ENCODE measurements at places on chromosomes 2 and 18.

DNA sequence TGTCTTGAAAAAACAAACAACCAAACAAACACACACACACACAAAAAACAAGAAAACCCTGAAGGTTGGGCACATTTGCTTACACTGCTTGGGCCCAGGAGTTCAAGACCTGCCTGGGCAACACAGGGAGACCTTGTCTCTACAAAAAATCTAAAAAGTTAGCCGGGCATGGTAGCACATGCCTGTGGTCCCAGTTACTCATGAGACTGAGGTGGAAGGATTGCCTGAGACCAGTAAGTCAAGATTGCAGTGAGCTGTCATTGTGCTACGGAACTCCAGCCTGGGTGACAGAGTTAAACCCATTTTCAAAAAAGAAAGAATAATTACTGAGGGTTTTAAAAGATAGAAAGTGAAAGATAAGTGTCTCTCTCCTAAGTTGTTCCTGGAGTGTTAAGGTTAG is 103.4 kb downstream of the MBD5 start:
- DNase-seq, result no peak

- no peak for DNase-seq
Measured at GRCh38 chr2:62222674-62223073, 26.8 kb downstream of the B3GNT2 start.

DNA sequence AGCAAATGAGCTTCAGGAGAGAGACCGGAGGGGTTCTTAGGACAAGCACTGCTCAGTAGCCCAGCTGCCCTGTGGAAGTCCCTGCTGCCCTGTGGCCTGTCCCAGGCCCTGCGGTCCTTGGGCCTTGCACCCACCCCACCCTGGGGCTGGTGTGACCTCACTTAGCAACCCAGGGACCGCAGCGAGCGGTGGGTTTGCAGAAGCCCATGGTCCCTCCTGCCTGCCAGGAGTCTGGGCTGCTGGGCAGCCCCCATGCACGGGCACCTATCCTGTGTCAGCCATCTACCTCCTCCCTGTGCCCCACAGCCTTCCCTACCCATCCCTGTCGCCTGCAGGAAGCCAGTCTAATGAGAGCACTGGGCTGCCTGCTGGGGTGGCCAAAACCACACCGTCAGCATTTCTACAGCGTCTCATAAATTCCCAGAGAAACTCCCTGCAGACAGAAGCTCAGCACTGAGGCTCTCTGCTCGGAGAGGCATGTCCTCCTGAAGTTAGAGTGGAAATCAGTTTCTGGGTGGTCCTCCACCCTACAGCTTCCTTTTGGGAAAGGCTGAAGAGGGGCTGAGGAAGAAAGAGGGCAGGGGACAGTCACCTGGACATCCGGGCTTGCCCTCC is 231.1 kb upstream of the HS6ST1 start:
- no peak for DNase-seq

DNA sequence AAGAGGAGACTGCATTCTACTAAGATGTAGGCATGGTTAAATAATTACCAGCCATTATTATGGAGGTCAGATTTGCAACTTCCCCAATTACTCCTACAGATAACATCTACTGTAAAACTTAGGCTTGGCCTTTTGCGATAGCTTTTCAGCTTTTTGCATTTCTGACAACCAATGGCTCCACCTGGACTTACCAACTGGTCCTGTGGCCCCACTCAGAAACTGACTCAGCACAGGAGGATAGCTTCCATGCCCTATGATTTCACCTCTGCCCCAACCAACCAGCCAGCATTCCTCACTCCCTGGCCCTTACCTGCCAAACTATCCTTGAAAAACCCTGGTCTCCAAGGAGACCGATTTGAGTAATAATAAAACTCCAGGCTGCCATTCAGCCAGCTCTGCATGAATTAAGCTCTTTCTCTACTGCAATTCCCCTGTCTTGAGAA is 28.2 kb downstream of the TUBB6 start:
- no peak for DNase-seq

GRCh38 chr2:180990337-180990736 is 9.9 kb downstream of the UBE2E3 start:
- no peak for DNase-seq

DNA sequence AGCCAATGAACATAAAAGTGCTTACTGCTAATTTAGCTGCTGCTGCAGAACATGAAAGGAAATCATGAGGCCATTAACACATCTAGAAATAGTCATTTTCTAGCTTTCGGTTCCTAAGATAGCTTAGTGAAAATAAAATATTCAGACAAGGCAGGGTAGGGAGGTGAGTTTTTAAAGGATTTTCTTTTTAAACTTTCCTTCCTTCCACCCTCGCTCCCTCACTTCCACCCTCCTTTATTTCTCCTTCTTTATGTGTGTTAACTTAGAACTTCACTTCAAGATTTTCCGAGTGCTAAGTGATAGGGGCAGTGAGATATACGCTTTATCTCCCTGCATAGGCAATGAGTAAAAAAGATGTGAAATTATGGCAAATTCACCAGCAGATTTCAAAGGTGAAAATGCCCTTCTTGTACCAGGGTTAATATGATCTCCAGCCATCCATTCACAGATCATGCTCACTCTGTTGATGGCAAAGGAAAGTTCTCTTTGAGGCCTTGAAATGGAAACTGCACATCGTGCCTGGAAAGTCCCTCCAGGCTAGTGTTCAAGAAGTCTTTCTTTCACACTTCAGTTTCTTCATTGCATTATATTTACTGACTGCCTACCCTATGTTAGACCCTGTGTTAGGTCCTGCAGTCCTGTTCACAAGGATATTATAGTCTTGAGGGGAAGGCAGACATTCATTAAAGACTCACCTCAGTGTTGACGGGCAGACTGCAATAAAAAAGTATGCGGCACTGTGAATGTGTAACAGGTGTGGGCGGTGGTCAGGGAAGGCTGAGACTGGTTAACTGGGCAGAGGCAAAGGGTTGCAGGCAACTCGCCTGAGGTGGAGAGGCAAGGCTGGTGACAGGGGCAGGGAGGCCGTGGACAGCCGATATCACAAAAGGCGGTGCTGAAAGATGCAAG is 200.8 kb downstream of the PLCL1 start:
- DNase-seq, result no peak

DNA sequence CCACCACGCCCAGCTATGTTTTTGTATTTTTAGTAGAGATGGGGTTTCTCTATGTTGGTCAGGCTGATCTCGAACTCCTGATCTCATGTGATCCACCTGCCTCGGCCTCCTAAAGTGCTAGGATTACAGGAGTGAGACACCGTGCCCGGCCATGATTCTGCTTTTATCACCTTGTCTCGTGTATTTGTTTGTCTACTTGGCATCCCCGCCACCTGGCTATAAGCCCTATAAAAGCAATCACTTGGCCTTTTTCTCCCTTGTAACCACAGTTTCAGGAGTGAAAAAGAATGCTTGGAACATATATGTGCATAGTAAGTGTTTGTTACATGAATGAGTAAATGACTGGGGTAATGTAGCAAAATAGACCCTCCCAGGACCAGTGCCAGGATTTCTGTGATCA is 77.5 kb upstream of the PAPOLG start:
- no peak for DNase-seq

GRCh38 chr2:152730591-152731333 is 12.3 kb downstream of the ARL6IP6 start:
- DNase-seq, result no peak

- no peak for DNase-seq
Measured at GRCh38 chr2:203893401-203893800, 25.8 kb downstream of the CTLA4 start.

DNA sequence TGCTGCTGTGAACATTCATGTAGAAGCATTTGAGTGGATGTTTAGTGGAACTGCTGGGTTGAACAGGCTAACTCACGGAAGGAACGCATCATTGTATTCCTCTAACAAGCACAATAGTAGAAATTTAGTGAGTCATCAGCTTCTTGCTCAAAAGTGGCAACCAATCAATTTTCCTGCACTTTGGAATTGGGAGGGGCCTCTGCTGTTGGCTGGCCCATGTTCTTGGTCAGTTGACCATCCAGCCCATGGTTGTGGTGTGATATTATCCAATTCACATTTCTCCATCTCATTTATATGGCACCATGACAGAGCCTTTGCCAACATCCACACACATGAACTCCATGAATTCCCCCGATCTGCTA is 95.0 kb downstream of the TNFRSF11A start:
- no peak for DNase-seq

GRCh38 chr2:120683081-120683480 is 52.6 kb upstream of the GLI2 start:
- no peak for DNase-seq

GRCh38 chr18:45828917-45829811 is 3.7 kb downstream of the SIGLEC15 start:
- no peak for DNase-seq

- no peak for DNase-seq
Measured at GRCh38 chr18:76633588-76634269, 138.7 kb upstream of the ZNF516 start.

DNA sequence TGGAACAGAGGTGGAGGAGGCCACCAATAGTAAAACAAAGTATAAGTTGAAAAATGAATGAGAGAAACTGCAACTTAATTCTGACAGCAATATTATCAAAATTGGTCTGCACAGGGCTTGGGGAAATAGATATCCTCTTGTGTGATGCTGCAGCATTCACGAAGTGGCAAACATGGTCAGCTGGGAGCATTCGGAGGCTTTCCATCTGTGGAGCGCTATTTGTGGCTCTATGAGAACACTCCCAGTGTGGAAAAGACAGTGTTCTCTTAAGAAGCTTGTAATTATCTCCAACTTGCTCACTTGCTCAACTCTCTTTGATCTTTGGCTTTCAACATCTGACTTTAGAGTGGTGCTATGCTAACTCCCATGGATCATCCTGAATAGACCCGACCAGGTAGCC is 3.1 kb upstream of the FLACC1 start:
- DNase-seq, result no peak

DNA sequence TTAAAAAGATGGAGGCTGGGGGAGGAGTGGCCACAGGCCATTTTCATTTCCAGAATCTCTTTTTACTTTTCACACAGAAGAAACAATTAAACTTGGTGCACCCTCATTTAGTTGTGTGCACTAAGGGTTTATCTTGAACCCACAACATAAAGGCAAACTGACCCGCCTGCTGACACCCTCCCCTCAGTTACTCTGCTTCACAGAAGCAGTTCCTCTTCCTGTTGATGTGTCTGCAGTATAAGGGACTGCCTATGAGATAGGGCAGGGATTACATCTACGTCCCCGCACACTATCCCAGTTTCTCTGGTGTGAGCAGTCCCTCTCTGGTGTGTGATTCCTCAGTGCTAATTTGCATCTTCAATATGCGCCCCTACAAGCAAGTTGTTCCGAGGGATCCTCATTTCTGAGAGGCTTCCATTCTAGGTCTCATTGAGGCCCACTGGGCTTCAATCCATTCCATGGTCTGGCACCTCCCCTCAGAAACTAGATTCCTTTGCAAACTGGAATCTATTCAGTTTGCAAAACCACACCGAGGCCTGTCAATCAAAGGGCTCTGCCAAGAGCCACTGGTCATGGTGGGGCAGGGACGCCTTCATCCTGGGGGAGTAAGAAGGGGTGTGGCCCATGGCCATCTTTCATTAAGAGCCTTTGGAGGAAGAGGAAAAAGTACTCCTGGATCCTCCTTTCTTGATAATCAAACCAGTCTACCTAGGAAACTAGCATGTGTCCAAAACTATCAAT is 12.3 kb downstream of the CREG2 start:
- DNase-seq, result no peak

GRCh38 chr2:20641123-20641985 is 9.5 kb downstream of the HS1BP3 start:
- DNase-seq, result no peak

Data from stimulated activated CD8-positive, alpha-beta memory T cell treated with anti-CD3 and anti-CD28 coated beads, Interleukin-4, amount 100 ng/mL, for 24 hours (primary cell).